ENCODE measurements at places on chromosomes 16 and 17.

- DNase-seq = no peak
Measured at GRCh38 chr17:50149417-50150353, 792 bp downstream of the PPP1R9B start.

GRCh38 chr16:4377573-4378154 is 6.0 kb downstream of the VASN start:
- DNase-seq = no peak

DNA sequence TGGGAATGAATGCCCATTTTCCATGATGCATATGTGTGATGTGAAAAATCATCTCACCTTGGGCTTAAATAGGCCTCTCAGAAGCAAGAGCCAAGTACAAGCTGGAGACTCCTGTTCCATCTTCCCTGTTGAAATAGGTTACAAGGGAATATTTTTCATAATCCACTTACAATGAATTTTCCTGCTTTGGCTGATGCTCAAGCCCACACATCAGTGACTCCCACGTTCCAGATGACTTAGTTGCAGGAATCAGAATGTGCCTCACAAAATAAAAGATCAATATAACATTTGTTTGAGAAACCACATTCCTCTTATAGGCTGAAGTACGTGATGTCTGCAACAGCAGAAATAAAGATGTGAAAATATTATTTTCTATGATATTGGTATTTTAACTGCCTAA is 24.1 kb downstream of the ANKFN1 start:
- no peak for DNase-seq

DNA sequence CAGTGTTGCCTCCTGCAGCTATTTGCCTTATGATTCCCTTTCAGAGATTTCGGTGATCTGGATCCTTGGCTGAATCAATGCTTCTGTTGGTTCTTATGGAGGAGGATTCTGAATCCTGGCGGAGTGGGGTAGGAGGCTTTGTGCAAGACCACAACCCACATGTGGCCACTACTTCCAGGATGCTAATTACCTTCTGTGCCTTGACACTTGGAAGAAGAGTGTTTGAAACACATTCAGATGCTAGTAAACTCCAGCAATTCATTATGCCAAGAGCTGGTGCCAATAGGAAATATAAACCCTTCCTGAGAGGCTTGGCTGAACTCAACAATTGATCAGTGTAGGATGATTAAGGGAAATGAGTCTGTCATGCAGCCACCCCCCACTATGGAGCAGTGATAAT is 12.1 kb upstream of the NLRP1 start:
- DNase-seq = no peak

Data from activated CD8-positive, alpha-beta memory T cell treated with anti-CD3 and anti-CD28 coated beads for 1 hour (primary cell).